NCI-H524 treated with DMSO at 0.1 percent for 48 hours (cell line): ENCODE measurements at places on chromosomes 12 and 14.
A peak's percentile ranks its signal among the peaks of the same experiment; 100 is the strongest.

GRCh38 chr12:131783915-131784541 is 44.2 kb upstream of the MMP17 start:
- DNase-seq = no peak

- DNase-seq = no peak
Measured at GRCh38 chr12:127970491-127970890, 296.5 kb upstream of the TMEM132C start.

DNA sequence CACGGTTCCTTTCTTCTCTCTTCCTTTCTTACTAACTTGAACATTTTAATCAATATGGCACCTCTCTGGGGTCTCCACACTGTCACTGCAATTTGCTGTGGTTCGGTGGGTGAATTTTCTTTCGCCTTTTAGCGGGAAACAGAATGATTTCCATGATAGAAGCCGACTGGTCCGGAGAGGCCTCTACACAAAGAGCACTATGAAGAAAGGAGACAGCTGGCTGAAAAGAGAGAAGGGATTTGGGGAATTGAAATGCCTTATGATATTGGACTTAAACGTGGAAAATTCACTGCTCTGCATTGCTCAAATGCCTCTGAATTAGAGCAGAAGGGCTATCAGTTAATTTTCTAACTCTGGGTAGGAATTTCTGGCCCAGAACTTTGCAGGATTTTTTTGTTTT is 55.9 kb downstream of the KCNA5 start:
- DNase-seq = no peak

GRCh38 chr12:132204063-132204792 is 60.0 kb downstream of the NOC4L start:
- DNase-seq = no peak

DNA sequence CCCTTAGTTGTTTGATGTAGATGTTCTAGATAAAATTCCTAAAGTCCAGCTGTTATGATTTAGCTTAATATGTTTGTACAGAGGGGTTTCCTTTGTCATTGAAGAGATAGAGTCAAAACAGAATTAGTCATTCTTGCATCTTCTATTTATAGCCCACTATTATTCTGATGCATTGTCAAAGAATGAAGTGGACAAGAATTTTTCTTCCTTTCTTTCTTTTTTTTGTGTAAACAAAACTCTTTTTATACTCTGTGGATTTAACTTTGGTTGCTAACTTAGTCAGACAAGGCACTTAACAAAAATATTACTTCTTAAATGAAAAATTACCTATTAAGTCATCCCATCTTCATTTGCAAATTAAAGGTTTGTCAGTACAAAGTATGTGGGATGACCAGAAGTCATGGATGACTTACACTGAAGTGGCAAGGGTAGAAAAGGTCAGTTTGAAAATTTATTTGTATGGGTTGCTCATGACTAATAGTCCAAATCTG is 215.6 kb upstream of the DDHD1 start:
- no peak for DNase-seq

GRCh38 chr12:13148485-13148847 is 45.0 kb upstream of the GSG1 start:
- no peak for DNase-seq

DNA sequence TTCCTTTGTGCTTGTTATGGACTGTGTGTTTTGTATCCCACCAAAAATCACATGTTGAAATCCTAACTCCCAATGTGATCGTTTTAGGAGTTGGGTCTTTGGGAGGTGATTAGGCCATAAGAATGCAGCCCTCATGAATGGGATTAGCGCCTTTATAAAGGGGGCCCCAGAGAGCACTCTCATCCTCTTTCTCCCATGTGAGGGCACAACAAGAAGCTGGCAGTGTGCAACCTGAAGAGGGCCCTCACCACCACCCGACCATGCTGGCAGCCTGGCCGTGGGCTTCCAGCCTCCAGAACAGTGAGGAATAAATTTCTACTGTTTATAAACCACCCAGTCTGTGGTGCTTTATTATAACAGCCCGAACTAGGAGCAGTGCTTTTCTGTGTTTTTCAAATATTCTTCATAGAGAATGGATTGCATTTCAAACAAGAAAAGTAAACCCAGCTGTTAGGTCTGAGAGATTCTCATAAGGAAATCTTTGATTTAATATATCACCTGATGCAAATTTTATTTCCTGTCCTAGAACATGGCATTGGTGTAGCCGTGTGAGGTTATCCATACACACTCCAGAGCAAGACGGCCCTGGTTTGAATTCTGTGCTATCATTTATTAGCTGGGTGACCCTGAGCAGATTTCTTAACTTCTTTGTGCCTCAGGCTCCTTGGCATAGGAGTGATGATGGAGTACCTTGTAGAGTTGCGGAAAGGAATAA is 27.8 kb downstream of the HSPB8 start:
- DNase-seq = peak; percentile 48

DNA sequence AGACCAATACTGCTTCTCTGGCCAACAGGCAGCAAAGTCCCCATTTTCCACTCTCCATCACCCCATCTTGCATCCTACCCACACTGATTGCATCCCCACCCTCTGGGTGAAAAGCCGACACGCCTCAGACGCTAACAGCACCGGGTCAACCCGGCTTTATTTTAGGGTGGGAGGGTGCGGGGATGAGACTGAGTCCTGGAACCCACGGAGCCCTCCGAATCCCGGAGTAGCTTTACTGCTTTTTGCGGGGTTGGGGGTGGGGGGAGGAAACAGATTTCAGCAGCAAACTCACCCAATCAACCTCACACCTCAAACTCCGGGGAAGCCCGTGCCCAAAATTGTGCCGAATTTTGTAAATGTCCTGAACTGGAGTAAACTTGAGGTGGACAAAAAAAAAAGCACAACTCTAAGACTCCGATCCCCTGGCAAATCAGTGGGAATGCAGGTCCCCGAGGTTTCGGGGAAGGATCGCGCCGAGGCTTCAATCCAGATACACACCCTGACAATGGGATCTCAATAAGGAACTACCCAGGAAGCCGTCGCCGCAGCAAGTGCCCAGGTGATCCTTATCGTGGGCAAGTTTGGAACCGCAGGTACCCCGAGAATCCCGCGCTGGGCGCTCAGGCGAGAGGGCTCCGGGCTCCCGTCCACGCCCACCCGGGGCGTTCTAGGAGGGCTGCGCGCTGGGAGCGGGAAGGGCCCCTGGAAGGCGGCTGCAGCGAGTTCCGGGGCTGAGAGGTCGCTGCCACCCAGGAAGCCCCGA is 1.1 kb downstream of the GCH1 start:
- DNase-seq = no peak

DNA sequence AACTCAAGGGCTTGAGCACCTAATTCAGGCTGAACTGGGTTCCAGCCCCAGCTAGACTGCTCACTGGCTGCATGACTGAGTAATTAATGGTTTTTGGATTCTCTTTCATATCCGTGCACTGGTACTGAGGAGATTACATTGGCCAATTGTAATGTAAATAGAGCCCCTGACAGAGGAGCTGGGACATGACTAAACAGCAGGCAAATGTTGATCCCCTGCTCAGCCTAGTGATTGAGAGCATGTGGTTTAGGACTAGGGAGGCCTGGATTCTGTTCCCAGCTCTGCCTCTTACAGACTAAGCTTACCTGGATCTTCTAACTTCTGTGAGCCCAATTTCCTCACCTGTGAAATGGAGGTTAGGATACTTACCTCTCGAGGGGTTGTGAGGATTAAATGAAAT is 204.3 kb downstream of the ESR2 start:
- DNase-seq = peak; percentile 27

DNA sequence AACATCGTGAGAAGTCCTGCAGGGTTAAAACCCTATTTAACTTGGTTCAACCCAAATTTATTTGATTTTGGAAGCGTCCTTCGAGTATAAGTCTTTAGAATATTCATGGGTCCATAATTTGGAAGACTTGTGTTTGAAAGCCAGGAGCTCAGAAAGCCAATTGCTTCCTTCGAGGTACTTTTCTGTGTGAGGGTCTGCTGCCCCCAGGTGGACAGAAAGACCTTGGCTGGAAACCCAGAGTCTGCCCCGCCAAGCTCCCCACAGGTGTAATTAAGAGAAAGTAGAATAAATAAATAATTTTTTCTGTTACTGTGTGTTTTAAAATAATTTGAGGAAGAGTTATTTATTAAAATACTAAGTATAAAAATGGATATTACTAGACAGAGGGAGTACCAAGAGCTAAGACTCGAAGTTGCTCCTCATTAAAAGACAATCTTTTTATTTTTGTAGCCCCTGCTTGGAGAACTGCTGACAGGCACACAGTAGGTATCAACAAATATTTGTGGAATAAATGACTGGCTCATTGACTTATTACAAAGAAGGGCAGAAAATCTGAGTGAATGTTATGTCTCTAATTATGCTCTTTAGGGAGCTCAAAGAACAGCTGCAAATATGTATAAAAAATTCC is 105.8 kb downstream of the PAH start:
- DNase-seq = no peak
